A549 treated with AZD2906 at 1 μM for 4 hours (cell line): ENCODE measurements at places on chromosomes 2 and 18. TPM values are rescaled to one million over a fixed set of nuclear protein-coding genes. Genes with fewer than 3 reads are reported as not detected.

SS18 gene
- 44.5 to 54.0 TPM (median 51.4 TPM) in 5 replicates for total RNA-seq

ZNF804A gene
- not detected in 5 replicates for total RNA-seq

OTOS gene
- 0.20 TPM in 1 of 5 replicates, not detected in the others for total RNA-seq

SCTR gene
- 0.10 TPM in 1 of 5 replicates, not detected in the others for total RNA-seq

RGPD4 gene
- total RNA-seq: 0.03 to 0.07 TPM (median 0.05 TPM) in 4 of 5 replicates, not detected in the other
